ENCODE measurements at places on chromosomes 2 and 18.

DNA sequence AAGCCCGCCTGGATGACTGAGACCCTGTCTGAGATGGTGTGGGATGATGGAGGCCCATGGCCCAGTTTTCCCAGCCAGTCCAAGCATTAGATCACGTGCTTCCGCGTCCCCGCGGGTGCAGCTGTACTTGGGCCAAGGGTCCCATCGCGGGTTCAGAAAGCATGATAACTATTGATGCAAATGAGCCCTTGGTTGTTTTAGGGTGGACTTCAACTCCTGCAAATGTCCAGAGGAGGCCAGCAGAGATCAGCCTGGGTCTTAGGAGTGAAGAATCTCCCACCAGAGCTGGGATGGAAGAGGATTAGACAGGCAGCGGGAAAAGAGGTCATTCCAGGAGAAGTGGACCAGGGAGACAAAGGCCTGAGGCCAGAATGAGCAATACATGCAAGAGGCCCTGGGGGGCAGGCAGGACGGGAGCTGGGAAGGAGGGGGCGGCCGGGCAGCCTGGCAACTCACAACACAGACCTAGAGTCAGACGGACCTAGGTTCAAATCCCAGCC lies 89.9 kb upstream of the TMEM247 start:
- DNase-seq = no peak

GRCh38 chr18:41464278-41464677 lies 490.8 kb upstream of the PIK3C3 start:
- no peak for DNase-seq

DNA sequence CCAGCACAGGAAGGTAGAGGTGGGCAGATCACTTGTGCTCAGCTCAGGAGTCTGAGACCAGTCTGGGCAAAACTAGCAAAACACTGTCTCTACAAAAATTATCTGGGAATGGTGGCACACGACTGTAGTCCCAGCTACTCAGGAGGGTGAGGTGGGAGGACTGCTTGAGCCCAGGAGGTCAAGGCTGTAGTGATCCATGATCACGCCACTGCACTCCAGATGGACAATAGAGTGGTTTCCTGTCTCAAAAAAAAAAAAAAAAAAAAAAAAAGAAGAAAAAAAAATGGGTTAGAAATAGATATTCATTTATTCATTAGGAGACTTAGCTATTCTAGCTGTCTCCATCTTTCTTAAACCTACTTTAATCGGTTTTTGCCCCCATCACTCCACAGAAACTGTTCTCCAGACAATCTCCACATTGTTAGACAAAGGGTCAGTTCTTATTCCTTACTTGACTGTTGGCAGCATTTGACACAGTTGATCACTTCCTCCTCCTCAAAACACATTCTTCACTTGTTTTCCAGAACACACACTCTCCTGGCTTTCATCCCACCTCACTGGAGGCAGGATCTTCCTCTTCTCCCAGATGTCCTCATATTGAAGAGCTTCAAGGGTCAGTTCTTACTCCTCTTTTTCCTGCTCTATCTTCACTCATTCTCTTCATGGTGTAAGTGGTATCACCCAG lies 103.1 kb downstream of the DTNB start:
- DNase-seq = no peak

GRCh38 chr18:27181726-27182125 lies 3.4 kb downstream of the CHST9 start:
- DNase-seq = peak; percentile 18

- DNase-seq = no peak
These were observed 90.5 kb upstream of the ITGA4 start for GRCh38 chr2:181366675-181367175.

- no peak for DNase-seq
These were observed 997.9 kb downstream of the SUCLG1 start for GRCh38 chr2:83461135-83461534.

DNA sequence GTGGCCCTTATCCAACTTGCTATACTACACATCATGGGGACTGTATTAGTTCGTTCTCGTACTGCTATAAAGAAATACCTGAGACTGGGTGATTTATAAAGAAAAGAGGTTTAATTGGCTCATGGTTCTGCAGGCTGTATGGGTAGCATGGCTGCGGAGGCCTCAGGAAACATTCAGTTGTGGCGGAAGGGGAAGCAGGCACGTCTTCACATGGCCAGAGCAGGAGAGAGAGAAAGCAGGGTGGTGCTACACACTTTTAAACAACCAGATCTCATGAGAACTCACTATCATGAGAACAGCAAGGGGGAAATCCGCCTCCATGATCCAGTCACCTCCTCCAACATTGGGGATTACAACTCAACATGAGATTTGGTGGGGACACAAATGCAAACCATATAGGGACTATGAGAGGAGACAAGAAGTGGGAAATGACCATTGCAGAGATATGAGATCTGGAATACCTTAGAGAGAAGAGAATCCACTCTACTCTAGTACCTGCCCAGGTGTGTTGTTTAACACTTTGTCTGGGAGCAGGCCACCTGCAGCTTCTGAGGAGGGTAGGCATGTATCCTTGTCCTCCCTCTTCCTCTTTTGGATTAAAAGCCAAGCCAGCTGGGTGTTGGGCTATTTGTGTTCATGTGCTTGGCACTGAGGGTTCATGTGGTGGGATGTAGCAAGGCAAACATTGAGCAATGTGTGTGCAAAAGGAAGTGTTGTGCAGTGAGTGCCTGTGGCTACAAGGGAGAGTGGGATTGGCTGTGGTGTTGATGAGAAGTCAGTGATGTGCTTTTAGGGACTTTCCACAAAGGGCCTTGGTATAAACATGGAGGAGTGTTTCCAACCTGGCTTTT lies 22.8 kb downstream of the TTLL4 start:
- DNase-seq = no peak
